OCI-LY7 (cell line): ENCODE measurements at places on chromosomes 12 and 14.

GRCh38 chr14:44820230-44820964 lies 141.3 kb downstream of the KLHL28 start:
- no peak for DNase-seq

- DNase-seq: peak; percentile 23
Observed at GRCh38 chr14:101781240-101782061, 19.9 kb downstream of the PPP2R5C start.

DNA sequence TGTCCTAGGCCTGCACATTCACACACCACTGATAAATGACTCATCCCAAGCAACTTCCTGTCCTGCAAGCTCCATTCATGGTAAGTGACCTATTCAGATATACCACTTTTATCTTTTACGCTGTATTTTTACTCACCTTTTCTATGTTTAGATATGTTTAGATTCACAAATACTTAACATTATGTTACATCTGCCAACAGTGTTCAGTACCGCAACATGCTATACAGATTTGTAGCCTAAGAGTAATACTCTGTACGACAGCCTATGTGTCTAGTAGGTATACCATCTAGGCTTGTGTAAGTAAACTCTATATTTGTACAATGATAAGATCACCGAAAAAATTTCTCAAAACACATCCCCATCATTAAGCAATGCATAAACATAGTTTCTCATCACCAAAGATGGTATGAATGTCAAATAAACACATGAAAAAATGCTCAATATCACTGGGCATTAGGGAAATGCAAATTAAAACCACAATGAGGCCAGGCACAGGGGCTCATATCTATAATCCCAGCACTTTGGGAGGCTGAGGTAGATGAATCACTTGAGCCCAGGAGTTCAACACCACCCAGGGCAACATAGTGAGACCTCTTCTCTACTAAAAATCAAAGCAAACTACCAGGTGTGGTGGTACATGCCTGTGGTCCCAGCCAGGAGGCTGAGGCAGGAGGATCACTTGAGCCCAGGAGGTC lies 20.7 kb downstream of the ATXN2 start:
- no peak for DNase-seq

- no peak for DNase-seq
Observed at GRCh38 chr12:132227118-132227517, 82.9 kb downstream of the NOC4L start.

- peak; percentile 50 for DNase-seq
Observed at GRCh38 chr12:115998119-115998633, 279.3 kb downstream of the MED13L start.

DNA sequence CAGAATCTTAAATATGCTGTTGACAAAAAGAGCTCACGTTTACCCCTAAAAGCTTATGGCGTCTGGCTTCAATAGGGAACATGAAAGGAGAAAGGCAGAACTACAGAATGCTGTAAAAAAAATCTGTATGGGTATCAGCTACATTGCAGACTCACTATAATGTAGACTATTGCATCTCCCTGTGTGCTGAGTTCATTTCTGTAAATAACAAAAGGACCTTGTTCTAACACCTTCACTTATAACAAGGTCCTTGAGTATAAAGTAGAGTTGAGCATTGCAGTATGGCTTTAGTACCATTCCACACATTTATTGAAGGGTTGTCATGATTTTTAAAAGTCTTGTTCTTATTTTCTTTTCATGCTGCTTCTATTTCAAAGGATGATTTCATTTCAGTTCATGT lies 165.3 kb downstream of the NPAS3 start:
- DNase-seq: no peak

DNA sequence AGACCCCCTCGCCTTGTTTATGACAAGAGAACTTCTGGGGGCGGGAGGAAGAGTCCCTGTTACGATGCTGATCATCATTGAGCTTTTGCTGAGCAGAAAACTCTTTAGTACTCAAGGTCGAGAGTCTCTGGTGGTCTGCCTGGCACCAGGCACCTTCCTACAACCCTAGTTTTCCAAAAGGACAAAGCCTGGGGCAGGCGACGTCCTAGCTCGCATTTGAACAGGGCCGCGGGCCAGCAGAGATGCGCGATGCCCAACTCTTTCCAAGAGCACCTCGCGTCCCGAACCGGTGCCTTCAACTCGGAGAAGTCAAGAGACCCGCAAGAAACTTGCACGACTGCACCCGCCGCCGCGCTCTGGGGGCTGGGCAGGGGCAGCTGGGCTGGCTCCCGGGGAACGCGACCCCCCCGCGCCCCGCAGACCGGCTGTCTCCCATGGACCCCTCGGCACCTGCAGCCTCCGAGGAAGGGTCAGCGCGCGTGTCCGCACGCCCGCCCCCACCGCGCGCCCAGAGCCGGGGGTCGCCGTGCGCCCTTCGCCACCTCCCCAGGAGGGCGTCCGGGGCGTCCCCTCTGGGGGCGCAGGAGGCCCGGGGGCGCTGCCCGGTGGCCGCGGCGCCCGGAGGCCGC lies 377 bp upstream of the BCL7A start:
- peak; percentile 67 for DNase-seq

DNA sequence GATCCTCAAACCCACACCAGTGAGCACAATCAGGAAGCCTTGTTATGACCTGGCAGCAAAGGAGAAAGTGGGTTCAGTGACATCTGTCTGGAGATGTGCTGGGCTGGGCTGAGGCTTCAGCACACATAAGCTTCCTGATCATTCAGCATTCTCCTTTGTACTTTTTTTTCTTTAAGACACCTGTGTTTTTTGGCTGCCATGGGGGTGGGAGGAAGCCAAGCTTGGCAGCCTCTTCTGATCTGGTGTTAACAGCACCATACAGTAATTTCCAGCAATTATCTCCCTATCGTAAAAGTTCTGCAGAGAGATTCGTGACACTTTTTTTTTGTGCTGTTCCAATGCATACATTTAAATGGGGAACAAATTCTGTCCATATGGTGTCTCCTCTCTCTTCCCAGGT lies 38.9 kb upstream of the RASSF3 start:
- peak; percentile 27 for DNase-seq

DNA sequence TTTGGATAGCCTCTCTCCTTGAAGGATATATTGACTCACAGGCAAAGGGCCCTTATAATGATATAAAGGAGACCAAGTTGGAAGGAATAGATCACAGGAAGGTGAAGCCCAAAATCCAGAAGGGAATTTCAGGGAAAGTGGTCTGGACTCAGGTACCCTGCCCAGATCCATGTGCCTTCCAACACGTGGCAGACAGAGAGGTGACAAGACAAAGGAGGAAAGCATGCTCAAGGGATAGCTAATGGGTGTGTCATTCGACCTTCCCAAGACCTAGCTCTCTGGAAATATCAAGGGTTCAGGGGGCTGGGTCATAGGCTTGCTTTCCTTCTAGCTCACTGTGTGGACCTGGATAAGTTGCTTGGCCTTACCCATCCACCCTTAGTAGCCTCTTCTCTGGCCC lies 214.3 kb downstream of the ZFP36L1 start:
- DNase-seq: no peak

- no peak for DNase-seq
Observed at GRCh38 chr14:68922886-68923285, 56.2 kb downstream of the ACTN1 start.

- no peak for DNase-seq
Observed at GRCh38 chr14:68691031-68691791, 101.7 kb downstream of the ZFP36L1 start.

DNA sequence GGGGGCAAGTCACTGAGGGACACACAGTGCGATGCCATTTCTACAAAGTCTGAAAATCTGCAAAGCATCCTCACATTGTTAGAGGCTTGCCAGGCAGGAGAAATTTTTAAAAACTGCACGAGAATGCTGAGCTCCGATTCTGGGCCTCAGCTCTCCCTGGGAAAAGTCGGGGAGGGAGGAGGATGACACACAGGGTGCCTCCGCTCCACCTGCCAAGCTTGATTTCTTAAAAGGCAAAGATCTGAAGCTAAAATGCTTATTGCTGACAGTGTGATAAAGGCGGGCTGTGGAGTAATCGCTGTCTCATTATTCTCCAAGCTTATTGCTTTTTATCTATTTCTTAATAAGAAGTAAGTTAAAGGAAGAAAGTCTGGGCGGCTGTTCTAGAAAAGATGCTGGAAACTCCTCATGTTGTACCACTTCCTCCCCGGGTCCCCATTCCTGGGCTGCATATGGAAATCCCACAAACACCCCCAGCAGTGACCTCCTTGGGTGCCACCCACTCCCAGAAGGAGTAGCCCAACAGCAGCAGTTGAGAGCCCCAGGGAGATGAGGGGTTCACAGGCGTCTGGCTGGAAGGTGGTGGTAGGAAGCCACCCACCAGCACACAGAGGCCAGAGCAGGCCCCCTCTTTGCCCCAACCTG lies 55.0 kb downstream of the CCDC85C start:
- DNase-seq: no peak

GRCh38 chr12:123943816-123944215 lies 28.8 kb downstream of the CCDC92 start:
- DNase-seq: no peak

GRCh38 chr14:25411781-25412757 lies 362.1 kb upstream of the STXBP6 start:
- peak; percentile 18 for DNase-seq

GRCh38 chr14:100346306-100347091 lies 23.4 kb downstream of the SLC25A47 start:
- DNase-seq: no peak

DNA sequence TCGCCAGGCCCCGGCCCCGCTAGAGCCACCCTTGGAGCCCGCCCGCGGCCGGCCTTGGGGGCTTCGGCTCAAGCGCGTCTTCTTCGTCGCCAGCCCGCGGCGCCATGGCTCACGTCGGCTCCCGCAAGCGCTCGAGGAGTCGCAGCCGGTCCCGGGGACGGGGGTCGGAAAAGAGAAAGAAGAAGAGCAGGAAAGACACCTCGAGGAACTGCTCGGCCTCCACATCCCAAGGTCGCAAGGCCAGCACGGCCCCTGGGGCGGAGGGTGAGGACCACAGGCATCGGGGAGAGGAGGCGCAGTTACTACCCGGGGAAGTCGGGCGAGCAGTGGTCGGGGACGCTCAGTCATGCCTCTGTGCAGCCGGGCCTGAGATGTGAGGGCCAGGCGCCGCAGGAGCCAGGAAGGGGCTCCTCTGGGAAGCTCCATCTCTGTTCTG lies 573 bp downstream of the ARL6IP4 start:
- peak; percentile 57 for DNase-seq

- no peak for DNase-seq
Observed at GRCh38 chr12:116476227-116476822, 82.9 kb upstream of the MAP1LC3B2 start.

GRCh38 chr14:30621354-30621939 lies 672 bp upstream of the SCFD1 start:
- DNase-seq: peak; percentile 8

DNA sequence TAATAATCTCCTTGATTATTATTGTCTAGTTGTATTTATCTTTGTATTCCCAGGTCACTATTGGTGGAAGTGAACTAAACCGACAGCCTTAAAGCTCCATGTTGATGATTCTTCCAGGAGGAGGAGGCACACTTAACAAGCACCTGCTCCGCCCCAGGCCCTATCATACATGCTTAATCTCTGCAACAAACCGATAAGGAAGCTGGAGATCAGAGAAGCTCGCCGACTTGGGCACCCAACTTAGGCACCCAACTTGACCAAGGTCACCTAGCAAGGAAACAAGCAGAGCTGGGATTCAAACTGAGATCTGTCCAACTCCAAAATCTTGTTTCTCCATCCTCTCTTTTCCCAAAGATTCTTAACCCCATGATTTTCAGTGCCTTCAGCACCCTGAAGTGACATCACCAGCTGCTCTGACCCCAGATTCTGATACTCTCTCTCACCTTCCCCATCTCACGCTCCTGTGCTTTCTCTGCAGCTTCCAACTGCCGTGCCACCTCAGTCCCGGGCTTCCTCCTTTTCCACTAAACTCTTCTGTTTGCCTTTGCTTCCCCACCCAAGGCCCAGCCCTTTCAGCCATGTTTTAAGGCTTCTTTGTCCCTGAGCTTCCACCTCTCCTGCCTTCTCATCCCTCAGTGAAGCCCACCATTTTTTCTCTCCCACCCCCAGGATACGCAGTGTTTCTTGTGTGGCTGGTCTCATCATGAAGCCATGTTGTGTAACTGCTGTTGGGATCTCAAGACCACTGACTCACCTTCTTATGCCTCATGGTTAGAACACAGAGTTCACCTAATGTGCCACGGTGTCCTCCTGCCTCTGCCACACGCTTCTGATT lies 6.6 kb upstream of the KRT18 start:
- no peak for DNase-seq

- no peak for DNase-seq
Observed at GRCh38 chr12:92133171-92133570, 12.5 kb downstream of the BTG1 start.

GRCh38 chr12:80217011-80217535 lies 117.7 kb downstream of the OTOGL start:
- DNase-seq: no peak

- DNase-seq: peak; percentile 82
Observed at GRCh38 chr12:124771462-124772288, 92.0 kb downstream of the SCARB1 start.

DNA sequence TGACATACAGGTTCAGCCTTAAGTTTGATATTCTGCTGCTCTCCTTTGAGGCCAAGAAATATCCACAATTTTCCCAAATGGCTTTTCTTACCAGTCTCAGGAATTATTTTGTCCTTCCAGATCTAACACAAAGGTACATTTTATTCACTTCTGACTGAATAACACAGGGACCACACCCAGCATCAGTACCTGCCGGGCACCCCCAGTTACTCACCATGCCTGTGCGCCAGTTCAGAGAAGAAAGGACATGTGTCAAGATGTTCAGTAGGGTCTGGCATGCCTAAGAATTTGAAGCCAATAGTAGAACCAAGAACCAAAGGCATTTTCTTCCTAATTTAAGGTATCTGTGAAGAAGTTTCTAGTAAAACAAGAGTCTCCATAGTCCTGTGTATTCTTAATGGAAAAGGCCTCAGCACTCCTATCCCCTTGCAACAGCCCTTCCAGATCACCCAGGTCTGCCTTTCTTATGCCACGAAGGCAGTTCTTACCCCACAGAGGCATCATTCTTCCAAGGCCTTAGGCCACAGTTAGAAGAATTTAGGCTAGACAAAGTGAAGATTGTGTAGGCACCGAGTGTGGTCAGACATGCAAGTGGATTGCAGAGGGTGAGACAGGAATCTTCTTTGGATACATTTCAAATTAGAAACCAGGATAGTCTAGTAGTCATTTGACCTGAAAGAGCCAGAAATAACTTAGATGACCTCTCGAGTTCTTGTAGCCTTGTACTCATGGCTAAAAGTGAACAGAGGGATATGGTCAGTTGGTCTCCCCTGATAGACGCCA lies 140.1 kb upstream of the HIF1A start:
- no peak for DNase-seq

DNA sequence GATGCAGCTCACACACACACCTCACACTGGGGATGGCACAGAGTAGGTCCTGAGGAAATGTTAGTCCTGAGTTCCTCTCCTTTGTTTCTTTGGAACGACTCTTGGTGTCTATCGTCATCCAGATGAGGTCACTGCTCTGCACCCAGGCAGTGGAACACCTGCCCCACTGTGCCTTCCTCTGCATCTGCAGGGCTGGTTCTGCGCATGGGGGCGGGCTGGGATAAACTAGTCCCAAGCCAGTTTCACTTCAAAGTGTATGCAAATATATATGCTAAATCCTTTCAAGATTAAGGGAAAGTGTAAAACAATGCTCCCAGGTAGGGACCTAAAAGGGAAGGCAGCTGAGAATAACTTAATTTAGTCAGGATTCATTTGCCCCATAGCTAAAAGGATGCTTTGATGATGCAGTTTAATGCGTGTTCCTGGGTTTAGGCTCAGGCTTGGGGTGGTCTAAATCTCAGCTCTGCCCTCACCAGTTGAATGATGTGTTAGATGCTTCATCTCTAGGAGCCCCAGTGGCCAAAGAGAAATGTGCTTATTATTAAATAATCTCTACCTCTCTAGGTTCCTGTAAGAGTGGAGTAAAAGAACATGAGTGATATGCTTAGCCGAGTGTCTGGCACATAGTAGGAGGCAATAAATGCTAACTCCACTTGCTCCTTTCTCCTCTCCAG lies 47.1 kb upstream of the OVCH1 start:
- DNase-seq: no peak

- no peak for DNase-seq
Observed at GRCh38 chr14:101934601-101935150, 29.7 kb upstream of the DYNC1H1 start.
